Psoas muscle (tissue), 8 donors: ENCODE measurements at places on chromosomes 12 and 14. TPM values are rescaled to one million over a fixed set of nuclear protein-coding genes. Genes with fewer than 3 reads are reported as not detected.

The KRT6C gene
- total RNA-seq = not detected

DNA sequence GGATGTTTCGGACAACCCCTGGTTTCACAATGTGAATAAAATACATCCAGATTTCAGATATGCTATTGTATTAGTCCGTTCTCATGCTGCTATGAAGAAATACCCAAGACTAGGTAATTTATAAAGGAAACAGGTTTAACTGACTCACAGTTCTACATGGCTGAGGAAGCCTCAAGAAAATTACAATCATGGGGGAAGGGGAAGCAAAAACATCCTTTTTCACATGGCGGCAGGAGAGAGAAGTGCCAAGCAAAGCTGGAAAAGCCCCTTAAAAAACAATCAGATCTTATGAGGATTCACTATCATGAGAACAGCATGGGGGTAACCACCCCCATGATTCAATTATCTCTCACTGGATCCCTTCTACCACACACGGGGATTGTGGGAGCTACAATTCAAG, 451.7 kb downstream of the MDGA2 start:
- H3K4me3 ChIP-seq = no peak overlapping the region
- no peaks in the 10 kb centered on the region for H3K27me3 ChIP-seq
- H3K4me1 ChIP-seq = no peaks in the 10 kb centered on the region
- no peak overlapping the region for H3K27ac ChIP-seq
- DNase-seq = no peak

DNA sequence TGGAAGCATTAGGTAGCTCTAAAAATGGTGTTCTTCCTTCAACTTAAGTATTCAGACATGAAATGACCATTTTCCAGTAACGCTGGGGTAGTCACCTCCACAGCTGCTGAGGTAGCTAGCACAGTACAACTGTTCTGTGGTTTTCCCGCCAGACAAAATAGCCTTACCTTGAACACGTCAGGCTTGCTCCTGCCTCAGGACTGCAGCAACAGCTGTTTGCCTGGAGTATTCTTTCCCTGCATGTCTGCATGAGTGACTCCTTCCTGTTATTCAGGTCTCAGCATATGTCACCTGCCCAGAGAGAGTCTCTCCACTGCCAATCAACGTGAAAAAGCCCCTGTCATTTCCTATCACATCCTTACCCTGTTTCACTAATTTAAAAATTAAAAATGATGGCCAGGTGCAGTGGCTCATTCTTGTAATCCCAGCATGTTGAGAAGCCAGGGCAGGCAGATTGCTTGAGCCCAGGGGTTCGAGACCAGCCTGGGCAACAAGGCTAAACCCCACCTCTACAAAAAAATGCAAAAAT, 37.9 kb downstream of the WDR89 start:
- H3K27me3 ChIP-seq = no peaks in the 10 kb centered on the region
- no peak overlapping the region for H3K27ac ChIP-seq
- H3K36me3 ChIP-seq = peaks cover 4% of the 10 kb centered on the region
- no peaks in the 10 kb centered on the region for H3K4me1 ChIP-seq
- DNase-seq = no peak

GRCh38 chr12:66242311-66242710, 53.3 kb downstream of the IRAK3 start:
- H3K4me1 ChIP-seq = no peaks in the 10 kb centered on the region
- no peaks in the 10 kb centered on the region for H3K27me3 ChIP-seq
- peaks cover 7% of the 10 kb centered on the region for H3K36me3 ChIP-seq
- H3K27ac ChIP-seq = no peak overlapping the region

The HOXC13 gene
- total RNA-seq = not detected

- no peak overlapping the region for H3K4me3 ChIP-seq
- H3K36me3 ChIP-seq = no peaks in the 10 kb centered on the region
- H3K4me1 ChIP-seq = no peaks in the 10 kb centered on the region
- no peak for DNase-seq
Measured at GRCh38 chr14:44847526-44848309, 114.0 kb downstream of the KLHL28 start.

The PDE3A gene
- 4.1 TPM for total RNA-seq
